ENCODE measurements at places on chromosomes 1 and 21.
A peak's percentile ranks its signal among the peaks of the same experiment; 100 is the strongest.

DNA sequence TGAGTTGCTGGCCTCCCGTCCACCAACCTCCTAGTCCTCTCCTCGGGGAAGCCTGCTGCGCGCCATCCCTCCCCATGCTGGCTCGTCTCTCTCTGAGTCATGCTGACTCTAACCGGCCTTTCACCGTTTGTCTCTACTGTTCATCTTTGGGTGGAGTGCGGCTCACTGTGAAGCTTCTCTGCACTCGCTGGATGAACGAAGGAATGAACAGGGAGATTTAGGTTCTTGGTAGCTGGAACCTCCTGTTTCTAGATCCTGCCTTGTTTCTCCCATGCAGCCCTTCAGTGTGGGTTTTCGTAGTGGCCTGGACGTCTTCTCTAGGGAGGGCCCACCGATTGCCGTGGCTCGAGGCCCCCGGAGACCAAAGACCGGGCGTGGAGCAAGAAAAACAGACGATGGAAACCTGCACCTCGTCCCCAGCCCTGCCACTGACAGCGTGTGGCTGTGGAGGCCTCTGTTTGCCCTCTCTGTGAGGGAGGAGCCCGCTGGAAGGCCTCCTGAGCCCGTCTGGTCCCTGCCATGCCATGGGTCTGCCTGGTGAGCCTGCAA lies 227.6 kb upstream of the C1orf174 start:
- DNase-seq, result no peak

DNA sequence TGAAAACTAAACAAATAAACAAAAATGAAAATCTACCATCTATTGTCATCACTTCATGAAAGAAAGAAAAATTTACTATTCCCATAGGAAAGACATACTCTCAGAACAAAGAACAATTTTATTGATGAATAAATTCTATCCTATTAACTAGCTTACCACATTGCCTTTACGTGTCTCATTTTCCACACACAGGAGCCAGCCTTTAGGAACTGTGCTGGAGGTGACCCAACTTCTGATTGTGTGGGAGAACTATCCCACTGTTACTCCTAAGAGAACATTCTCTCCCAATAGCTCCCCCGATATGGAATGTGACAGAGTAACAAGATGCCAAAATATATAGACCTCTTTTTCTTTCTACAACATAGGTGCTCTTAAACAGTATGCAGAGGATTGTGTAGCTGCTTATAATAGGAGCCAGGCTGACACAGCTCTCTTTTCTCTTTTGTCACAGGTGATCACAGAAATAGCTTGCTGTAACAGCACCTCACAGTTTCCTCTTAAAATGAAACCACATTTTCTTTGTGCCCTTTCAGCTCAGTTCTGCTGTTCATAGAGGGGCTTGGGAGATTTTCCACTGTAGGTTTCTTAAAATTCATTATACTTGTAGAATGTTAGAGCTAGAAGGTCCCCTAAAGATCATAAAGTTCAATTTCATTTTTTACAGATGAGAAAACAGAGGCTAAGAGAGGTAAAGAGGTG lies 35.5 kb downstream of the C21orf91 start:
- no peak for DNase-seq

- DNase-seq, result no peak
Measured at GRCh38 chr1:125065821-125066180, 3881.0 kb downstream of the SRGAP2C start.

DNA sequence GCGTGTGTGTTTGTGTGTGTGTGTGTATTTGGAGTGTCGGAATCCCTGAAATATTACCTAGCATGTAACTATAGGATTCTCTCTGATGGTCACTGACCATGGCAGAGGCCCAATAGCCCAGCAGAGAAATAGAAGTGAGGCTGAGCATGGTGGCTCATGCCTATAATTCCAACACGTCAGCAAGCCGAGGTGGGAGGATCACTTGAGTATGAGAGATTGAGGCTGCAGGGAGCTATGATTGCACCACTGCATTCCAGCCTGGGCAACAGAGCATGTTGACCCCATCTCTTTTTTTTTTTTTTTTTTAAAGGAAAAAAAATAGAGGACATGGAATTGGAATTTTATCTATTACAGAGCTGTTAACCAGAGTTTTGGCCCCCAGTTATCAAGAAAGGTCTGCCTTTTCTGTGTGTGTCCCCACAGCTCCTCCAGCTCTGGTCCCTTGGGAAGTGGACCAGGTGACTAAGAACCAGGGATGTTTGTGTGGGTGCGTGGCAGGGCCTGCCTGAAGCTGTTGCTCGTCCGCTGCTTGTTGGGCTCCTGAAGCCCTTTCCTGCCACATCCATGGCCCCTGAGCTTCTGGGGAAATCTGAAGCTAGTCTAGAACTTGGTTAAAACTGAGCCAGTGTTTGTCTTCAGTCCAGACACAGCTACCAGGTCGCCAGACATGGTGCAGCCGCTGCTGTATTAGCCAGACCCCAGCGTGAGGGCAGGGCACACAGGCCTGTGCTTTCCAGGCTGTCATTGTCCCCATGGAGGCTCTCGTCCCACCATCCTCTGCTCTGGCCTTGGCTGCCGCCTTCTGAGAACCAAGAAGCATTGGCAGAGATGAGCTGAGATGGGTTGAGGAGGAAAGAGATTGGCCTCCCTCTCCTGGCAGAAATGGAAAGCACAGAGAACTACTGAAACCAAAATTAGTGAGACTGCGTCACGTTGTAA lies 25.5 kb downstream of the CAPN9 start:
- DNase-seq, result peak; percentile 36

GRCh38 chr1:85172684-85173337 lies 28.0 kb downstream of the SYDE2 start:
- DNase-seq, result no peak

- no peak for DNase-seq
Measured at GRCh38 chr1:243487649-243488227, 231.9 kb downstream of the SDCCAG8 start.

DNA sequence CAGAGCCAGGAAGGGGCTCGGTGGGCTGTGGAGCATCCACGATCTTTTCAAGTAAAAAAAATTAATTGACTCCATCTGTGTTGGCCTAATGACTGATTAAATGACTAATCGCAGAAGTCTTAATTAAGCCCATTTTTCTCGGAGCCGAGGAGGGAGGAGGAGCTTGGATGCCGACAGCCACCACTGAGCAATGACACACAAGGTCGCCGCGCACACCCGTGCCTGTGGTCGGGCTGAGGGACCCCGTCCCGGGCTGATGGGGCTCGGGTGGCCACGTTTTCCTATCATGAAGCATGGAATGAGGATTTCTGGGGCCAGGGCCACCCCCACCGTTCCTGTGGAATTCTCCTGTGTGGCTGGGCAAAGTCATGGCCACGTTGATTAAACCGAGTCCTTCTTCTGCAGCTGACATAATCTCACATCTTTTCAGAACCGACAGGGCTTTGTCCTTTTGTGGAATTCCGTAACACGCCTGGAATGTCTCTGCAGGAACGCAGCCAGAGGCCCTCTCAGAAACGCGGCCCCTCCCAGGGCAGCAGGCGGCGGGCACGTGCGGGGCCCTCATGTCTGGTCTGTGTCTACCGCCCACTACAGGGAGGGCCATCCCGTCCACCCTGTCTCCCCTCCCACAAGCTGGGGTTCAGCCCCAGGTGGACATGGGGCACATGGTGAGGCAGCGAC lies 60.7 kb downstream of the MORN1 start:
- DNase-seq, result no peak

DNA sequence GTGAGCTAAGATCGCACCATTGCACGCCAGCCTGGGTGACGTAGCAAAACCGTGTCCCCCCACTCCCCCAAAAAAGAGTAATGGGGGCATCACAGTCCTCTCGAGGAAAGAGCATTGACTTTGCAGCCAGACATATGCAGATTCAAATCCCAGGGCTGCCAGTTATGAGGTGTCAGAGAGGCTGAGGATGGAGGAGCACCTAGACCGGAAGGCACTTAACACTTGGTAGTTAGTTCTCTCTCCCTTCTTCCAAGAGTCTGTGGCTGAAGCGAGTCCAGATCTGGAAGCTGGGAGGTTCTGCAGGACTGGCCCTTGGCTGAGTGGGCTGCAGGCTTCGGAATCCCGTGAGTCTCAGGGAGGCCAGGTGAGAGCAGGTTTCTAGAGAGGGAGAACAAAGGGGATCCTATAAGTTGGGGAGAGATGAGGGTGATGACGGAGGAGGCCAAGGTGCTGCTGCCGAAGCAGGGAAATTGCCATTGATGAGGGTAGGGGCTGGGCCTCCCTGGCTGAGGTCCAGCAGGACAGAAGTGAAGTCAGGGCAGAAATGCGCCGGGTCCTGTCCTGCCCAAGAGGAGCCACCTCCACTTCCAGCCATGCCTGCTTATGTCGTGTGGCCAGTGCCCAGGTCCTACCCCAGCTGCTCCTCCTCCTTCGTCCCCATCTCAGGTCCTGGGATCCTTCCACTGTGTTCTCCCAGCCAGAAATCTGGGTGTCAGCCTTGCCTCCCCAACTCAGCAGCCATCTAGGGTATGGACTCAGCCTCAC lies 13.3 kb upstream of the SPOCD1 start:
- DNase-seq, result no peak

DNA sequence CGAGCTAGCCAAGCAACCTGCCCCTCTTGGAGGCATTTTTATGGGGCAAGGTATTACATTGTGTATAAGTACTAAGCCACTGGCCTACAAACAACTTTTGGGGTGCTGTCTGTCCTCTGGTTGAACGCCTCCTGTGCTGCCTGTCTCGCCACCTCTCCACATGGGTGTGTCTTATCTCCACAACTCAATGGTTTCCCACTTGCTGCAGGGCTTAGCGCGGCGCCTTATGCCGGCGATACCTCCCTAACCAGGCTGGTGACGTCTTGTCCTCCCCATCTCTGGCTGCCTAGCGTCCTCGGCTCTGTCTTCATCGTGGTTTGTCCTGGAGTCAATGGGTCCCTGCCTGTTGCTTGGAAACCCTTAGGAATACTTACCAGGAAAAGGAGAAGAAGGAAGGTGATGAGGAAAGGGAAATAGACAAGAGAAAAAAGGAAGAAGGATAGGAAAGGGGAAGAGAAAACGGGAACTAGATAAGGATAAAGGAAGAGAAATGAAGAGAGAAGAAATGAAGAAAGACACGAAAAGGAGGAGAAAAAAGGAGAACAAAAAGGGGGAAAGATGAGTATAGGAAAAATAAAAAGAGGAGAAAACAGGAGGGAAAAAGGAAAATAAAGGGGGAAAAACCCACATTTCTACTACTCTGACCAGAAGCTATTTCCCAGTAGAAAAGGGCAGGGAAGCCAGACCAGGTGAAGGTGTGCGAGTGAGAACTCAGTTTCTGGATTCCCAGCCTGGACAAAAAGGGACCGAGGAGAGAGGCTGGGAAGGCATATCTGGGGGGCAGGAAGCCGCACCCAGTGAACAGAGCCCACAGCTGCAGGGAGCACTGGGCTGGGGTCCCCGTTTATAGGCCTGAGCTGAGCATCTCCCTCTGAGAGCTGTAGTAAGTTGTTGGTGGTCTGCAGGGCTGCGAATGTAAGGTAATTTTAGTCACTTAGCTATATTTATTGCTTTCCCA lies 86.2 kb downstream of the CLIC6 start:
- no peak for DNase-seq

GRCh38 chr1:203075236-203076030 lies 10.4 kb downstream of the MYOG start:
- DNase-seq, result no peak

DNA sequence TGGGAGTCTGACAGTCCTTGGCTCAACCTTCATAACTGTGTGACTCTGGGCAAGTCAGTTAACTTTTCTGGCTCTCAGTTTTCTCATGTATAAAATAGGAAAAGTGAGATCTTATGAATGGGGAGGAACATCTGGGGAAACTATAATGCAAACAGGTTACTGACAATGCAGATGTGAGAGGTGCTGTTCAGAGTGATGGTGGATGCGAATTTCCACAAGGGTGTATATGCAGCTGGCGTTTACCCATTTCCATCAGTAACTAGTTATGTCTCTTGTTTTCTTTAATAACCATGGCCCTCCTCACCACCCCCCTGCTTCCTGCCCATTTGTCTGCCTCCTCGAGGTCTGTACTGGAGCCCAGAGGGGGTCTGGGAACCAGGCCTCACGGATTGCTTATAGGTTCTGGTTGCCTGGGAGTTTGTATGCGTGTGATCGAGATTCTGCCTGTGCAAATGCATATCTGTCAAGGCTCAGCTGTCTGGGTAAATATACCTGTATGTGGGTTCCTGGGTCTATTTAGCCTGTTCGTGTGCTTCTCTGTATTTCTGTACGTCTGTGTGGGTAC lies 44.4 kb downstream of the AHDC1 start:
- no peak for DNase-seq

- DNase-seq, result peak; percentile 77
Measured at GRCh38 chr1:59947047-59947938, 20.7 kb upstream of the CYP2J2 start.

- DNase-seq, result no peak
Measured at GRCh38 chr21:39669485-39669884, 56.7 kb downstream of the B3GALT5 start.

DNA sequence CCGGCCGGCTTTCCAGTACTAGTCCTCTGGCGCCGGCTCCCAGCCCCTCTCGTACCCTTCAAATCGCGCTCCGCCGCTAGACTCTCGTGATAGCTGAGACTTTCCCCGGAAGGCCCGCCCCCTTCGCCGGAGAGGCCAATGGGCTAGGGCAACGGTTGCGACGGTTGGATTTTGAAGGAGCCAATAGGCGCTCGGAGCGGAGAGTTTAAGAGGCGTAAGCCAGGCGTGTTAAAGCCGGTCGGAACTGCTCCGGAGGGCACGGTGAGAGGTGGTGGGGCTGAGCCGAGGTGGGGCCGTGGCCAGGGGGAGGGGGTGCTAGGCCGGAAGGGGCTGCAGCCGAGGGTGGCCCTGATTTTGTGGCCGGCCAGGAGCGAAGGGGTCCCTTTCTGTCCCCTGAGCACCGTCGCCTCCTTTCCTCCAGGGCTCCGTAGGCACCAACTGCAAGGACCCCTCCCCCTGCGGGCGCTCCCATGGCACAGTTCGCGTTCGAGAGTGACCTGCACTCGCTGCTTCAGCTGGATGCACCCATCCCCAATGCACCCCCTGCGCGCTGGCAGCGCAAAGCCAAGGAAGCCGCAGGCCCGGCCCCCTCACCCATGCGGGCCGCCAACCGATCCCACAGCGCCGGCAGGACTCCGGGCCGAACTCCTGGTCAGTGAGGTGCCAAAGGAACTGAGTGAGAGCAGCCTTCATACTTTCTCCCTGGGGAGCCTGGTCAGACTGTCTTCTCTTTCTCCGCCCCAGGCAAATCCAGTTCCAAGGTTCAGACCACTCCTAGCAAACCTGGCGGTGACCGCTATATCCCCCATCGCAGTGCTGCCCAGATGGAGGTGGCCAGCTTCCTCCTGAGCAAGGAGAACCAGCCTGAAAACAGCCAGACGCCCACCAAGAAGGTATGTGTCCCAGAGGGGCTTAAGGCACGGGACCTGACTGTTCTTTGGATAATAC lies at the start of gene CDC20:
Gene CDC20, plus strand, starts transcription at position 236 of the 948 bp plus-strand sequence. Its CDS starts 235 bp downstream, at position 471.
- DNase-seq, result peak; percentile 98

DNA sequence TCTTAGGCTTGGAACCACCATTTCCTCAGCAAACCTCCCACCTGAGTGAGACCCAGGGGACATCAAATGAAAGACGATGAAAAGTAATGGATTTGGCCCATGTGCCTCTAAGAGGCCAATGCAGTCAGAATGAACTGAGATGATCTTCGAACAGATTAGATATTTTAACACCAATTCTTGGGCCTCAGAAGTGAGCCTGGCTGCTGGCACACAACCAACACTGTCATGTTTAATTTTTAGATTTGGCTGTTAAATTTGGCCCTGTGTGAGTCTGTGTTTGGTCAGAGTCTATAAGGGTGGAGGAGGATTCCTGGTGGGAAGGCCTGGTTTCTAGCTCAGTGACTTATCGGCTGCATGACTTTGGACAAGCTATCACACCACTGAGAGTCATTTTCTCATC lies 45.4 kb downstream of the ELAPOR1 start:
- no peak for DNase-seq

- no peak for DNase-seq
Measured at GRCh38 chr1:99919220-99919619, 50.6 kb upstream of the SLC35A3 start.

- no peak for DNase-seq
Measured at GRCh38 chr1:112011202-112011601, 21.7 kb upstream of the KCND3 start.

Data from NCI-H1436 (cell line).